ENCODE measurements at places on chromosomes 1 and 21. TPM values are rescaled to one million over a fixed set of nuclear protein-coding genes. Genes with fewer than 3 reads are reported as not detected.

DNA sequence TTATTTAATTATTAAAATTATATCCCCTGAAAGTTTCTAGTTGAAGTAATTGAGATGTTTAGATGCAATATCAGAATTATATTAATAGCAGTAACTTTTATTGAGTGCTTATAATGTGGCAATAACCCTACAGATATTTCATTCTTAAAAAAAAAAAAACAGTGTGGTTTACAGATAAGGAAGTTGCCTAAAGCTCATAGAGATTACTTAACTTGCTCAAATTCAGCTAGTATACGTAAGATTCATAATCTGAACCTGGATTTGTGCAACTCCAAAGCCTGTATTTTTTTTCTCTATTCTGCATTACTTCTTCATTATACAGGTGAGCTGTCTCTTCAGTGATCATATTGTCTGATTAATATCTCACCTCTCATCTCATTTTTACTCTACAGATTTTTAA, 156.0 kb upstream of the PTBP2 start:
- DNase-seq: no peak

DNA sequence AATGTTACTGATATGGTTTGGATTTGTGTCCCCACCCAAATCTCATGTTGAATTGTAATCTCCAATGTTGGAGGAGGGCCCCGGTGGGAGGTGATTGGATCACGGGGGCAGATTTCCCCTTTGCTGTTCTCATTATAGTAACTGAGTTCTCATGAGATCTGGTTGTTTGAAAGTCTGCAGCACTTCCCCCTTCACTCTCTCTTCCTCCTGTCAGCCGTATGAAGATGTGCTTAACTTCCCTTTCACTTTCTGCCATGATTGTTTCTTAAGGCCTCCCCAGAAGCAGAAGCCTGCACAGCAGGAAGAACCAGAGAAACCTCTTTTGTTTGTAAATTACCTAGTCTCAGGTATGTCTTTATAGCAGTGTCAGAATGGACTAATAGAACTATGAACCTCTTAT, 28.4 kb downstream of the TRIM33 start:
- no peak for DNase-seq

DNA sequence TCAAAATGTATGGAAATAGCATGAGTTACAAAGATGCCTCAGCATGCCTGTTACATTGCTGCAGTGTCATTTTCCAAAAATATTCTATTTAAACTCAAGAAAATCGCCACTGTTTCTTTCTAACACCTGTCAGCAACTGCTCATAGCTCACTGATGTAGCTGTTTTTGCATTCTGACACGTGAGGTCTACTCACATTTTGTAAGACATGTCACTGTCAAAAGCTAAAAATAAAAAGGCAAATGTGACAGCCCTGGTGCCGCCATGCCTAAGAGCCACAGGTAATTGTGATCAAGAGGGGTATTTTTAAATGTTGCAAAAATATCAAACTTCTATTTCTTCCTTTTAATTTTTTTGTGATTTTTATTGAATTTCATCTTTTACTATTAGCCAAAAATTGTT, 556.2 kb upstream of the TMPRSS15 start:
- DNase-seq: no peak

DNA sequence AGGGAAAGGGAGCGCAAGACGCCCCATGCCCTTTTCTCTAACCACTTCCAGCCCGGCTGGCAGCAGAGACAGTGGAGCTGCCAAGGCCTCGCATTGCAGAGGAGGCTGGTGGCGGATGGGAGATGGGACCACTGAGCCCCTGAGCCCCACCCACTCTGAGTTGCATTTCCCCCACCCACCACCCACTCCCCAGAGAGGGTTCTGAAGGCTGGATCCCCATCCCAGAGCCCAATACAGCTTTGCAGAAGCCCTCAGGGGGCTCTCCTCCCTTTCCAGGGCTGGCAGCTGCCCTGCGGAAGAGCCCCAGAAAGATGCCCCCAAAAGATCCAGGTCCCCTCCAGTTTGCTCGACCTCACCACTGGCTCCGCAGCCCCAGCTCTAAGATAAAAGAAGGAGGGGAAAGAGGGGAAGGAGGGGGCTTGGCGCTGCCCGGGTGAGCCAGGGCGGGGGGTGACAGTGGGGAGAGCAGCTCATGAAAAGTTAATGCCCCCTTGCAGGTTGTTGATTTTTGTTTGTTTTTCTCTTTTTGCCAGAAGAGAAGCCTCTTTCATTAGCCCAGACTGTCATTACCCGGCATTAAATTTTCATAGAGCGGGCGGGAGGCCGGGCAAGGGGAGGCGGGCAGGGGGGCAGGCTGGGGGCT, 38.4 kb upstream of the CASZ1 start:
- DNase-seq: no peak

DNA sequence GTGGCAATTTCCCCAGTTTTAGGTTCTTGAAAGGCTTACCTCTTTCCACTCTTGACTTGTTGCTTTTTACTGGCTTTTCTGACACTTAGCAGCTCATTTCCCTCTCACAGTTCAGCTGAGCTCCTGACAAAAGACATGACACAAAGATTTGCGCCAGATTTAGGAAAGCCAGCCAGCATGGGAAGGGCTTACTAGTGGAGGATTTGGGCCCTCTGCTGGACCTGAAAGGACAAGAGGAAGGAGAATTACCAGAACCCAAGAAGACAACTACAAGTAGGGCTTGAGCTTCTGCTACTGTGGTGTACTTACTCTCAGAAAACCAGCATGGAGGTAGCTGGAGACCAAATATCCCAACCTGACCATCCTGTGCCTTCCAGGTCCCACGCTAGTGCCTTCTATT, 784.5 kb downstream of the BRINP3 start:
- peak; percentile 16 for DNase-seq

DNA sequence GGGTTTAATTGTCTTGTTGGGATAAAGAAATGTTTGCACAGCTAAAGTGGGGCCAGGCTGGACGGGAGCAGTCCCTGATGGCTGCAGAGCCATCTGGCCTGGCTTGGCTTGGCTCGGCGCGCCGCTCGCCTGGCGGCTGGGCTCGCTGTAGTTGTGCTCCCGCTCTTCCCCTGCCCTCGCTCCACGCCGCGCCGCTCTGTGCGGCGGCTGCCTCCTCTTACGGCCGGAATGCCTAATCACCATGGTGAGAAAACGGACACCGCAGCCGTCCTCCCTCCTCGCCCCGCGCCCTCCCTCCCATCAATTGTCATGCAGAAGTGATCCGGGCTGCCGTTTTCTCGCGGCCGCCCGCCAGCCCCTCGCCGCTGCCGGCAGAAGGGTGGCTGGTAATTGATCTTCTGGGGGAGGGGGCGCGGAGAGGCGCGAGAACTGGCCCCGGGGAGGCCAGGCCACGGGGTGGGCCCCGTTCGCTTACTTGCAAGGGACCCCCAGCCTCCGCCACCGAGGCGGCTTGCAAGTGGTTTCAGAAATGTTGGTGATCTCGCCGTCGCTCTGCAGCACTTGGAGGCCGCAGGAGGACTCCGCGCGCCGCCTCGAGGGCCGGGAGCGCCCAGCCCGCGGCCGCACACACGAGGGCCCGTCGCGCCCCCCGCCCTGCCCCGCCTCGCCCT, 12.4 kb downstream of the RNF220 start:
- no peak for DNase-seq

The LRRC3 gene
- total RNA-seq: not detected

The C1orf226 gene
- 3.1 TPM for total RNA-seq

The FOXO6 gene
- 0.22 TPM for total RNA-seq

The BECN2 gene
- not detected for total RNA-seq

The TTLL10 gene
- not detected for total RNA-seq

The PUM1 gene
- 110 TPM for total RNA-seq

The ASTN1 gene
- not detected for total RNA-seq

The TTLL7 gene
- 2.0 TPM for total RNA-seq

The RGSL1 gene
- total RNA-seq: not detected

The ICOSLG gene
- 1.5 TPM for total RNA-seq

Measured in MCF 10A (cell line).